B cell (primary cell): ENCODE measurements at places on chromosomes 5 and 9.

DNA sequence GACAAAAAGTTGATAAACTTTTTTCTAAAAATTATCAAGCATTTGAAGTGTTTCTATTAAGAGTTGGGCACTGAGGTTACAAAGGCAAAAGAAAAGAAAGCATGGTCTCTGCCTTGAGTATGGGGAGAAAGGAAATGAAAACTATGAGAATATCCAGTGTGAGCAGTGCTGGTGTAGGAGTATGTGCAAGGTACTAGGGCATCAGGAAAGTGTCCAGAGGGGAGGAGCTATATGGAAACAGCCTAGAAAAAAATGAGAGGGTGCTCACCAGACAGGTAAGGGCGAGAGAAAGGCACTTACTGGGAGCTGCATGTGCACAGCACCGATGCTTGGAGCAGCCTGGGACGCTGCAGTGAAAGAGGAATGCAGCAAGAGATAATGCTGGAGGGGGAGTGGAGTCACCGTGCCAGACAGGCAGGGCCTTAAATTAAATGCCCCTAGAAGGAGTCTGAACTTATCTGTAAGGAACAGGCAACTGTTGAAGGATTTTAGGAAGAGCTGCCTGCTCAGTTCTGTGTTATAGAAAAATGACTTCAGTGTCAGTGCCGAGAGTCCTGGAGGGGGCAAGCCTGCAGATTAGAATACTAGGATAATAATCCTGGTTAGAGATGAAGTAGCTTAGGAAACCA lies 14.0 kb downstream of the MCC start:
- H3K4me3 ChIP-seq: no peak overlapping the region
- no peaks in the 10 kb centered on the region for H3K27me3 ChIP-seq
- DNase-seq: no peak
- no peak overlapping the region for H3K27ac ChIP-seq
- H3K36me3 ChIP-seq: no peaks in the 10 kb centered on the region

GRCh38 chr5:157214415-157214814 lies 33.8 kb downstream of the ITK start:
- no peaks in the 10 kb centered on the region for H3K36me3 ChIP-seq
- H3K4me3 ChIP-seq: no peak overlapping the region
- H3K27me3 ChIP-seq: no peaks in the 10 kb centered on the region
- no peak overlapping the region for H3K27ac ChIP-seq

- no peak for DNase-seq
- H3K27ac ChIP-seq: no peak overlapping the region
- no peaks in the 10 kb centered on the region for H3K36me3 ChIP-seq
- no peaks in the 10 kb centered on the region for H3K27me3 ChIP-seq
- no peak overlapping the region for H3K4me3 ChIP-seq
Observed at GRCh38 chr5:167964529-167964928, 326.9 kb upstream of the WWC1 start.

- H3K4me1 ChIP-seq: no peaks in the 10 kb centered on the region
- DNase-seq: no peak
- H3K36me3 ChIP-seq: no peaks in the 10 kb centered on the region
- H3K27me3 ChIP-seq: no peaks in the 10 kb centered on the region
- no peak overlapping the region for H3K27ac ChIP-seq
Observed at GRCh38 chr5:6248132-6248531, 130.2 kb downstream of the MED10 start.

DNA sequence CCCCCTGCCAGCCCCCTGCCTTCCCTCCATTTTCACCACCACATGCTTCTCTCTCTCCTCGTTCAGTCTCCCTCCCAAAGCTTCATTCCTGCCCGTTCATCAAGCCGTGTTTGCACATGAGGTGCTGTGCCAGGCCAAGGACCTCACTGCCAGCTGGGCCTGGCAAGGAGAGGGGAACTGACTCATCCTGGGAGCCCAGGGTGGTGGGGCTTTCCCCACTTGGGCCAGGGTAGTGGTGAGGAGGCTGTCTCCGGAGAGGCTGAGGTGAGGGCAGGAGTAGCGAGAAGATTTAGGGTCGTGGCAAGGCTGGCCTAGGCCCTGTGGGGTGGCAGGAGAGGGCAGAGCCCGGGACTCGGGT lies 30.4 kb upstream of the NOTCH1 start:
- no peaks in the 10 kb centered on the region for H3K36me3 ChIP-seq
- peaks cover 7% of the 10 kb centered on the region for H3K27me3 ChIP-seq
- no peak for DNase-seq
- H3K4me3 ChIP-seq: no peak overlapping the region
- H3K27ac ChIP-seq: no peak overlapping the region

DNA sequence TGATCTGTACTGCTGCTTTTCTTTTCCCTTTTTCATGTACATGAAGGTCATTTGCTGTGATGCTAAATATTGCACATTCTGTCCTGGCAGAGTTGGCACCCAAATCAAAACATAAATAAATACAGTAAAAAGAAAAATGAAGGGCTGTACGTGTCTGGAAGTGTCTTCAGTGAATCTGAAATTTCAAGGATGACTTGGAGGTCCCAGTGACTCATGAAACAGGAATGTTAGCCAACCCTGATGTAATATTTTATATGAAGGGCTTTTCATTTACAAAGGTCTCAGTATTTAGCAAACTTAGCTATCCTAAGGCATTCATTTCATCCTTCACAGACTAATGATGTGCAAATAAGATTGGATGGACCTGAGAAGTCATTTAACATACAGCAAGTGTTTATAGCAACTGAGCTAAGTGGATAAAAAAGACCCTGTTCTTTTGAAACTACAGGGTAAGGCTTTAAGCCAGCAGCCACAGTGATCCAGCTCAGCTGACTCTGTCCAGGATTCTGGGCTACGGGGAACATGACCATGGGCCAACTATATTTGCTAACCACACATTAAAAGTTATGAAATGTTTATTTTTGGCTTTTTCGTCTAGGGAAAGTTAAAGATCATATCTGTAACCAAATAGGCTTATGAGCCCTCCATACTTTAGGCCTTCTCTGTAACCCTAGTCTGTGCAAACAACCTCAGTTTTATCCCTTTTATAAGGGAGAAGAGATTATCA lies 104.0 kb upstream of the DMRTA1 start:
- no peaks in the 10 kb centered on the region for H3K36me3 ChIP-seq
- no peaks in the 10 kb centered on the region for H3K4me1 ChIP-seq
- no peaks in the 10 kb centered on the region for H3K27me3 ChIP-seq
- no peak overlapping the region for H3K4me3 ChIP-seq

- no peak overlapping the region for H3K4me3 ChIP-seq
- no peak overlapping the region for H3K27ac ChIP-seq
- no peaks in the 10 kb centered on the region for H3K36me3 ChIP-seq
- H3K27me3 ChIP-seq: peaks cover 7% of the 10 kb centered on the region
Observed at GRCh38 chr5:54873691-54874090, 111.7 kb downstream of the ESM1 start.

DNA sequence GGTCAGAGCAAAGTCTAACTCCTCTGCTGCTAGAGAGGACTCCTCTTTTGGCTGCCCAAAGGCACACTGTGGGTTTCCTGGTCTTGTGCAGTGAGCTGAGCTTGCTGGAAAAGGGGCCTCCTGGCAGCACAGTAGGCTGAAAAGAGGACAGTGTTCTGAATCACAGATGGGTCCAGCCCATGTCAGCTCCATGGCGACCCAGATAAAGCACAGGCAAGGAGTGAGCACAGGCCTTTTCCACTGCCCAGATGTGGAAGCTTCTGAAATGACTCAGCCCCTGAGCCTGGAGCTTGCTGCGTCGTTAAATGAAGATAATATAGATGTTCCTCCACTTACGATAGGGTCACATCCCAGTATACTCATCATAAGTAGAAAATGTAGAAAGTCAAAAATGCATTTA lies 8.1 kb downstream of the CCDC180 start:
- H3K27ac ChIP-seq: no peak overlapping the region
- H3K36me3 ChIP-seq: peaks cover 16% of the 10 kb centered on the region
- no peak overlapping the region for H3K4me3 ChIP-seq

- no peak overlapping the region for H3K4me3 ChIP-seq
- peaks cover 10% of the 10 kb centered on the region for H3K4me1 ChIP-seq
- peak; percentile 45 for DNase-seq
- H3K27ac ChIP-seq: no peak overlapping the region
Observed at GRCh38 chr5:75460942-75461610, 50.4 kb downstream of the CERT1 start.

DNA sequence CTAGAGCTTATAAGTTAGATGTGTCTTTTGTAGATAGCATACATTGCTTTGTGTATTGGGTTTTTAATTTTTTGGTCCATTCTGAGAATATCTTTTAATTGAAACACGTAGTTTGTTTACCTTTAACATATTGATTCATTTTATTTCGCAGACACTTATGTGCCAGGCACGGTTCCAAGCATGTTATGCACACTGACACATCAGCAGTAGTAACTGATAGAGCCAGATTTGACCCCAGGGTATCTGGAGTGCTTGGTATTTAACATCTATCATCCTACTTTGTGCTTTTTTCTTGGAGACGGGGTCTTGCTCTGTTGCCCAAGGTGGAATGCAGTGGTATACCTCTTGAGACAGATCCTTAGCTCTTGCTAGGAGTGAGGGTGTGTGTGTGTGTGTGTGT lies 71.9 kb downstream of the USP20 start:
- no peaks in the 10 kb centered on the region for H3K4me1 ChIP-seq
- no peaks in the 10 kb centered on the region for H3K27me3 ChIP-seq
- no peak overlapping the region for H3K27ac ChIP-seq
- H3K4me3 ChIP-seq: no peak overlapping the region
- no peaks in the 10 kb centered on the region for H3K36me3 ChIP-seq
